ENCODE measurements at places on chromosomes 16 and 17.

GRCh38 chr17:75724016-75725003 lies 3.1 kb downstream of the ITGB4 start:
- DNase-seq: no peak

GRCh38 chr16:75264999-75265910 lies 13.8 kb upstream of the BCAR1 start:
- DNase-seq: peak; percentile 47

DNA sequence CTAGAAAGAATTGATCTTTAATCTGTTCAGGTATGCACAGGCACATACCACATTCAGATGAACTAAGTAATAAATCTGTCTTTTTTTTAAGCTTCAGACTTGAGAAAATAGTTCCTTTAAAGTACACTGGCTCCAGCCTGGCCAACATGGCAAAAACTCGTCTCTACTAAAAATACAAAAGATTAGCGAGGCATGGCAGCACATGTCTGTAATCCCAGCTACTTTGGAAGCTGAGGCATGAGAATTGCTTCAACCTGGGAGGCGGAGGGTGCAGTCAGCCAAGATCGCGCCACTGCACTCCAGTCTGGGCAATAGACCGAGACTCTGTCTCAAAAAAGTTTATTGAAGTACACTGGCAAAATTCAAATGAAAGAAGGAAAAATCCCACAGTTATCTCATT lies 111.0 kb upstream of the NETO2 start:
- DNase-seq: no peak

GRCh38 chr16:52861614-52862022 lies 191.1 kb downstream of the CHD9NB start:
- peak; percentile 17 for DNase-seq

GRCh38 chr16:85184404-85184803 lies 72.1 kb upstream of the CIBAR2 start:
- no peak for DNase-seq

- DNase-seq: peak; percentile 88
Measured at GRCh38 chr16:30805370-30806169, 18.6 kb upstream of the ZNF629 start.

- DNase-seq: no peak
Measured at GRCh38 chr16:71287911-71288310, 1.3 kb downstream of the CMTR2 start.

GRCh38 chr17:43140396-43141332 lies 15.5 kb upstream of the BRCA1 start:
- no peak for DNase-seq

DNA sequence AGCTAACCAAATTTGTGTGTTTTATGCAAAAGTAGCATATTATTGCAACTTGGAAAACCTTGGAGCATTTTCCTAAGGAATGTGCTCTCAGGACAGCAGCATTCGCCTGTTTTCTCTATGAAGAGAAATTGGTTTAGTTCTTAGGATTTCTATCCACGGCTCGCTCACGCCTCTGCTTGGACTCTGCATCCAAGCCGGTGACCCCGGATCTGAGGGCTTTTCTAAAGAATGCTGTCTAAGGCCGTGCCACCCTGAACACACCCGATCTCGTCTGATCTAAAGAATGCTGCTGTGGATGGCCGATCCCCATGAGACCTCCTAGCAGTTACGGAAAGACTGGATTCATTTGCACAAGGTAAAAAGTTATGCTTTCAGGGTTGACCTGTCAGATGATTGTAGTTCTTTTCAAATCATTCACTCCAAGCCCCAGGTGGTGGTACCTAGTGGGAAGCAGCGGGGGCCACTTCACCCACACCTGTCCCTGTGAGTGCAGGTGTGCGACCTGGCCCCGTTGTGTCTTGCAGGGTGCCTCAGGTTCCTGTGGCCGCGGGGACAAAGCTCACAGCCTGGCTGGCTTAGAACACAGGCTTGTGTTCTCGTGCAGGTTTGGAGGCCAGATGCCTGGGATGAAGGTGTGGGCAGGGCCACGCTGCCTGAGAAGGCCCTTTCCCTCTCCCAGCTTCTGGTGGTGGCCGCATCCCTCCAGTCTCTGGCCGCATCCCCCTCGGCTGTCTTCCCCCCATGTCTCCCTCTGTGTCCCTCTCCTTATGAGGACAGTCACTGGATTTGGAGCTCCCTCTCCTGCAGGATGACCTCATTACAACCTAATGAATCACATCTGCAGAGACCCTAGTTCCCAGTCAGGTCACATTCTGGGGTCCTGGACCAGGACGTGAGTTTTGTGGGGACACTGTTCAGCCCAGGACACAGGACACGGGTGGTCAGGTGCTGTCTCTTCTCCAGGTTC lies 71.1 kb downstream of the BANP start:
- no peak for DNase-seq

DNA sequence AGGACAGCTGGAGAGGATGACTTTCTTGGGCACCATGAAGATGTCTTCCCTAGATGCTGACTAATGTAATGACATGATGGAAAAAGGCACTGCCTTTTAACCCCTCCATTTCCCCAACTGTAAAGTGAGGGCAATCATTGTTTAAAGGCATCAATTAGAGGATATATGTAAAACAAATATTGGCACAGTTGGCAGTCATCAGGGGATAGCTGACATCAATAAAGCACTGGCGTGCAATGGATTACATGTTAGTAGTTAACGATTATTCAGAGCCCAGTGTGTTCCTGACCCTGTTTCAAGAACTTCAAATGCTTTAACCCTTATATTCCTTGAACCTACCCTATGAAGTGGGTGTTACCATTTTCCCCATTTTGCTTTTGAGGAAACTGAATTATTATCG lies 100.7 kb downstream of the TMEM114 start:
- no peak for DNase-seq

DNA sequence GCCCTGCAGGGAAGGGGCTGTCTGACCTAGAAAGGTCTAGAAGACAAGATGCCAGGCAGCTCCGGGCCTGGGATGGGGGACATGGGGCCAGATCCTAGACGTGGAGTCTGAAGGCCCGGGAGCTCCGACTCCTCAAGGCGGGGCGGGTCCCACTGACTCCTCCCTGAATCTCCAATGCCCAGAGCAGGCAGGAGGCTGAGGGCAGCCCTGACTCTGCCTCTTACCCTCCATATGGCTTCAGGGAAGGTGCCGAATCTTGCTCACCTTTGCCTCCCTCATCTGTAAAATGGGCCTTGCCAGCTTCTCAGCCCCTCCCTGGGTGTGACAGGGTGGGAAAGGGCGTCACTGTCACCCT lies 14.8 kb downstream of the VASN start:
- DNase-seq: no peak
